ENCODE measurements at places on chromosomes 3 and 15. TPM values are rescaled to one million over a fixed set of nuclear protein-coding genes. Genes with fewer than 3 reads are reported as not detected.
A peak's percentile ranks its signal among the peaks of the same experiment; 100 is the strongest.

TRANK1 gene
- 7.5 TPM for total RNA-seq

STARD5 gene
- total RNA-seq = 4.0 TPM

CNTN4 gene
- total RNA-seq = not detected

FBN1 gene
- total RNA-seq = 81.2 TPM

- peak; percentile 40 for DNase-seq
These were observed 131.2 kb upstream of the TGFBR2 start for GRCh38 chr3:30475038-30475808.

DNA sequence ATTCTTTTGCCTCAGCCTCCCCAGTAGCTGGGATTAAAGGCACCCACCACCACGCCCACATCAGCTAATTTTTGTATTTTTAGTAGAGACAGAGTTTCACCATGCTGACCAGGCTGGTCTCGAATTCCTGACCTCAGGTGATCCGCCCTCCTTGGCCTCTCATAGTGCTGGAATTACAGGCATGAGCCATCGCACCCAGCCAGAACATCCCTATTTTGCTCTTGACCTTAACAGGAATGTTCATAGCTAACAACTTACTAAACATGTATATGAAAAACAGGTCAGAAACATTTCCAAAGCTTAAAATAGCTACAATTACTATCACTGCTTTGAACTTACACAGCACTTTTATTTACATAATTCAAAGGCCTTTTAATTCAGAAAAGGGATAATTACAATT lies 33.7 kb downstream of the UQCC5 start:
- DNase-seq = no peak

- DNase-seq = no peak
These were observed 6.5 kb upstream of the MYH15 start for GRCh38 chr3:108516881-108517280.

DNA sequence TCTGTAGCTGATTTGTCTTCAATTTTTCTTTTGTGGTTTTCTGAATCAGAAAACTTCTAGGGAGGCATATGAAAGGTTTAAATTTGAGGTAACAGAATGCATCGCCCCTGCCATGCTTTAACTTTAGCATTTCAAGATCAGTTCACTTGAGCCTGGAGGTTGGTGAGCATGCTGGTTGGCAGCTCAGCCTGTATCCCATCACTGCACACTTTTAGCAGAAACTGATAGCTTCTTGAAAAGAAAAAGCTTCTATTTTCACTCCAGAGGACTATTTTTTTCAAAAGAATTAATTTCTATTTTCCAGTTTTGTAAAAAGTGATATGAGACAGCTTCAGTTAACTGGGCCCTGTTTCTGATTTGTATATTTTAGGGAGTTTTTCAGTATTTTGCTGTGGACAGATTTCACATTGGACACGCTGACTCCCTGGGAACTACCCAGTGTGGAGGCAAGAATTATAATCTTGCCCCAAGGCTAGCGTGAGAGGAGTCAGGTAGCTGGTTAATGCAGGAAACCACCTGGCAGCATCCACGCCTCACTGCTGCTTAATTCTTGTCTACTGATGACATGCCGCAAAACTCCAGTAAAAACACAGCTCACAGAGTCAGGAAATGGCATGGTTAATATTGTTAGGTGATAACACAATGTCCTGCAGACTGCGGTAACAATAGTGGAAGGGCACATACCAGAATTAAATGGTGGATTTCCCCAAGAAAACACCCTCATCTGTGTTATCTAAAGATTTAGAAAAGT lies 71.4 kb downstream of the DUT start:
- no peak for DNase-seq

- DNase-seq = no peak
These were observed 1.8 kb downstream of the TLNRD1 start for GRCh38 chr15:81002331-81003096.

- no peak for DNase-seq
These were observed 81.9 kb upstream of the ZNF280D start for GRCh38 chr15:56815247-56815646.

DNA sequence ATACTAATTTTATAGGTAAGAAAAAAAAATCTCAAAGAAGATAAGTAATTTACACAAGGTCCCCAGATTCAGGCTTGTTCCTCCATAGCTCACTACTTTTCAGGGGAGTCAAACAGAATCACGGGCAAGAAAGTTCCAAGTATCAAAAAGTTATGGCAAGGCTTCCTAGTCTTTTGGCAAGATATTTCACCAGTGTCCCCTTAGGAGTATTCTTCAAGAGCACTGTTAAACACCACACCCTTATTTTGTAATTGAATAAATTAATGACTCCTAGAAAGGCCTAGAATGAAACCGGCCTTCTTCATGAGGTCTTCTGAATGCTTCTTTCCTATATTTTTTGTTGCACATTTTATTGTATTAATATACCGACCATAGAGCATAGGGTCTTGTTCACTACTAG lies 109.7 kb downstream of the MYLK start:
- no peak for DNase-seq

GRCh38 chr15:75114796-75115195 lies 86.9 kb upstream of the C15orf39 start:
- DNase-seq = no peak

- no peak for DNase-seq
These were observed 18.6 kb downstream of the MAP3K13 start for GRCh38 chr3:185381320-185382058.

Measured in myocyte (in vitro differentiated cells).